ENCODE measurements at places on chromosomes 12 and 14.

DNA sequence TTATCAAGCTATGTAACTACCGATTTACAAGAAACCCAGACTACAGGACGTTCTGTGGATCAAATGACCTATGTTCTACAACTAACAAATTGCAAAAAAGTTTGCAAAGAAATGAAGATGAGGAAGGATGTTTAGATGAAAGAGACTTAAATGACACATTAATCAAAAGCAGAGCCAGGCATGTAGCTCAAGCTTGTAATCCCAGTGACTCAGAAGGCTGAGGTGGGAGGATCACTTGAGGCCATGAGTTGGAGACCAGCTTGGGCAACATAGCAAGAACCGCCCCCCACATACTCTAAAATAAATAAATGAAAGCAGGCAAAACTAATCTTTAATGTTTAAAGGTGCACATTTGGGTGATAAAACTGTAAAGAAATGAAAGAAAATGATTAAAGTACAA, 331.9 kb downstream of the BTG1 start:
- DNase-seq, result no peak

- peak; percentile 42 for DNase-seq
Observed at GRCh38 chr12:42589465-42590329, at the start of gene PRICKLE1. PRICKLE1 (minus strand) TSS chr12:42589746; CDS start chr12:42472516, 117,230 bp downstream.

GRCh38 chr12:3558854-3559253, 67.9 kb downstream of the PRMT8 start:
- DNase-seq, result no peak

DNA sequence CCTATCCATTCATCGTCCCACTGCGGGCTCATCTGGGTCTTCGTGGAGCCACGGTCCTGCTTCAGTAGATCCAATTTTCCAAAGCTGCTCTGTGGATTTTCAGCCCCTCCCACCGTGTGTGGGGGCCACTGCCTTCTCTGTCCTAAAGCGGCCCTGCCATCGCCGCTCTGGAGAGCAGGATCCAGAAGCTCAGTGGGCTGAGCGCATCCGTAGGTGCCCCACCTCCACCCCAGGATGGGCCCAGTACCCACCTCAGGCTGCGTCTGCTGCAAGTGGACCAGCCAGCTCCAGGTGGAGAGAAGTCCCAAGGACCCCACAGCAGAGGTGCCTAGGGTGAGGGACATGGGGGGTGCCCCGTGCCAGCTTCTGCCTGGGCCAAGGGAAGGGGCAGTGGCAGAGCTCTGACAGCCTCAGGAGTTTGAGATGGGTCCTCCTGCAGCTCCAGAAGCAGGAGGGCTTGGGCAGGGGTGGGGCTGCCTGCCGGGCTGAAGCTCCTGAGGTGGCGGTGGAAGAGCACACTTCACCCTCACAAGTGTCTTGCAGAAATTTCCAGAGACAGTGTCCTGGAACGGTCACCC, 148.1 kb upstream of the C14orf180 start:
- DNase-seq, result no peak

DNA sequence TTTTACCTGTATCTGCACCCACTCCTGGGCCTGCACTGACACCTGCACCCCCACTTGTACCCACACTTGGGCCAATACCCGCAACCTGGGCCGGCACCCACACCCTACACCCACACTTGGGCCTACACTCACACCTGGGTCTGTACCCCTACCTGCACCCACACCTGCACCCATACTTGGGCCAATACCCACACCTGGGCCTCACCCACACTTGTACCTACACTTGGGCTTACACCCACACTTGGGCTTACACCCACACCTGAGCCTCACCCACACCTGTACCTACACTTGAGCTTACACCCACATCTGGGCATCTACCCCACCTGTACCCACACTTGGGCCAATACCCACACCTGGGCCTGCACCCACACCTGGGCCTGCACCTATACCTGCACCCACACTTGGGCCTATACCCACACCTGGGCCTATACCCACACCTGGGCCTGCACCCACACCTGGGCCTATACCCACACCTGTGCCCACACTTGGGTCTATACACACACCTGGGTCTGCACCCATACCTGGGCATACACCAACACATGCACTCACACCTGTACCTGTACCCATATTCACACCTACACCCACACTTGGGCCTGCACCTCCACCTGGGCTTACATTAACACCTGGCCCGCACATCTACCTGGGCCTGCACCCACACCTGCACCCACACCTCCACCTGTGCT, 39.2 kb downstream of the DAO start:
- DNase-seq, result no peak

- DNase-seq, result no peak
Observed at GRCh38 chr12:6828781-6829535, 751 bp downstream of the P3H3 start.

GRCh38 chr12:114405519-114406271, at the start of gene TBX5:
TBX5 (minus strand) TSS chr12:114406144; CDS start chr12:114403898, 2,246 bp downstream.
- no peak for DNase-seq

GRCh38 chr14:50860478-50861086, 11.3 kb upstream of the ABHD12B start:
- DNase-seq, result peak; percentile 74

DNA sequence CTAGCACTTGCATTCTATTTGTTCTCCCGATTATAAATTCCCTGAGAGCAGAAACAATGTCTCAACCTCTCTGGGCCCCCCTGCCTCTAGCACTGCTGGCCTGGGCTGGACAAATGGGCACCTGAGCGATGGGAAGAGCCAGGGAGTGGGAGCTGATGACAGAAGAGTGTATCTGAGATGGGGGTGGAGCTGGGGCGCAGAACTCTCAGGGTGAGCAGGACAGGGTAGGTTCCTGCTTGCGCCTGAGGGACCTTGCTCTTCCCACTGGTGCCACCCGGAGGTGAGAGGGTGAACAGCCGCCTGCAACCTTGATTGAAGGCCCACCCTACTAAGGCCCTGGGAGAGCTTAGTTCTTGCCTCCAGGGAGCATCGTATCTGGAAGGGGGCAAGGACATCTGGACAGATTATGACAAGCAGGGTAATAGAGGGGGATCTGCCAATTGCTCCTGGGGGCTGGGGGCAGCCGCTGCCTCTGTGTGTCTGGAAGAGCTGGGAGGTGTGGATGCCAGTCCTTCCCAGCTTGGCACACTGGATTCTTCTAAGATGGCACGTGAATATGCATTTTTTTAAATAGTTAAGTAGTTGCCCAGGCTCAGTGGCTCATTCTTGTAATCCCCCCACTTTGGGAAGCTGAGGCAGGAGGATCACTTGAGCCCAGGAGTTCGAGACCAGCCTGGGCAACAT, 43.0 kb upstream of the TSPAN9 start:
- DNase-seq, result peak; percentile 54

GRCh38 chr14:78508023-78508422, 337.9 kb downstream of the NRXN3 start:
- no peak for DNase-seq

GRCh38 chr14:88030892-88031291, 26.0 kb downstream of the GPR65 start:
- no peak for DNase-seq

GRCh38 chr14:102729268-102729667, 48.0 kb upstream of the TRAF3 start:
- no peak for DNase-seq

DNA sequence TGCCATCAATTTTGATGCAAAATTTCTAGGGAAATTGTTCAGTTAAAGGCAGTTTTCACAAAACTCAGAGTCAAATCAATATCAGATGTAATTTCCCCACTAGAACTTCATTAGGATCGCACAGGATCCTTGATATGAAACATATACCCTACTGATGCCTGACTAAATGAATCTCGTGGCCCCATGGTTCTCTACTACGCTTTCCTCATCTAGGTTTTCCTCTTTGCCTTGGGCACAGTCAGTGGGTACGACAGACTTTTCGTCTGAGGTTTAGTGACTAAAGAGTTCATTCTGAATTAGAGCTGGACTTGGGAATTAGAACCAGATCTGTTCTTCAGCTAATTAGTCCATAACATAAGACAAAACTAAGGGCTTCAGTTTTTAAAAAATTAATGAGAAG, 42.5 kb upstream of the GNPNAT1 start:
- no peak for DNase-seq

DNA sequence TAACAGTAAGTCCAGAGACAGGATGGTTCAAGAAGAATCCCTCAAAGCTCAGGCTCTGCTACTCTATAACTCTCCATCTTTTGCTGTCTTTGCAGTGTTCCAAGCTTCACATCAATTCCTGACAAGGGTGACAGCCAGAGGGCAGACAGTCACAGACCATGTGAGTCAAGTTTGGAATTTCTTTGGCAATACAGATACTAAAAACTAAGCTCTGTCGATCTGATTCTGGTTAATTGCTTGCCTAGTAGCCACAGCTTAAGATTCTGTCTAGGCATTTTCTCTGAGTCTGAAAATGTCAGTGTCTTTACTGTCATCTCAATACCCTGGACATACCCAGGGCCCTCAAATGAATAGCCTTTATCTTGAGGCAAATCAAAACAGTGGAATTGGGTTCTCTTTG, 153.7 kb downstream of the CEP128 start:
- DNase-seq, result no peak

DNA sequence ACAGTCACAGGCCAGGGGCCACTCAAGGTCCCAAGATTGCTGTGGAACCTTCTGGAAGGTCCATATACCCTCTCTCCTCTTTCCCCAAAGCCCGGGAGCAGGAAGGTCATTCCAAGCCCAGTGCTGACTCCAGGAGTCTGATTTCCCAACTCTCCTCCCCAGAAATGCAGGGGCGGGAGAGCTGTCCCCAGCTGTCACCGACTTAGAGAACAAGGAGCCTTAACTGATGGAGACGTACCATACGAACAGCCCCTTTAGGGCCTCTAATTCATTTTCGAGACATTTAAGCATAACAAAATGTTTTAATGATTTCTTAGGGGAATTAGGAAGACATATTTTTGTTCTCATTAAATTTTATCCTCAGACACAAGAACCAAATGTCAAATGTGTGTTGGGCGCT, 99.2 kb downstream of the PHETA1 start:
- no peak for DNase-seq

DNA sequence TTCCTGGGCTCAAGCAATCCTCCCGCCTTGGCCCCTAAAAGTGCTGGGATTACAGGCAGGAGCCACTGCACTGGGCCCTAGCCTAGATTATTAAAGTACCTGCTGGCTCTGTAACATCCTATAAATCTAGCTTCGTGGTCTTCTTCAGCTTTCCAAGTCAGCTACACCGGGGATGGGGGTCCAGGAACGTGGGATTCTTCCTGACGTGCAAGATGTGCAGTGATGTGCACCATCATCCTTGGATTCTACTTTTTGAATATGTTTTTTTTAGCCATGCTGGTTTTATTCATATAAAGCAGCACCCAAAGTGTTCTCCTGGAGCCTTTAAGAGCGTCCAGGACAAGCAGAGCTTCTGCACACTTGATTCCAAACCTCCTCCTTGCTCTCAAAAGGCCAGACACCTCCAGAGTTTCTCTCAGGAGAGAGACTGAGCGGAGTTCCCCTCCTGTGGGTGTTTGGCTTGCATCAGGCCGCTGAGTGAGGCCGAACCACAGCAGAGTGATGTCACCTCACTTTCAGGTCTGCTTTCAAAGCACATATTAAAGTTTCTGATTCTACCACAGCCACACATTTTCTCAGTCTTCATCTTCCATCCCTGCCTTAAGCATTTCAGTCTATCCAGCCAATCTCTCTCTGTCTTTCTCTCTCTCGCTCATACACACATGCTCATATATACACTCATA, 33.4 kb downstream of the VCPKMT start:
- no peak for DNase-seq

- DNase-seq, result peak; percentile 95
Observed at GRCh38 chr12:57736741-57737466, 1.6 kb downstream of the AGAP2 start.

DNA sequence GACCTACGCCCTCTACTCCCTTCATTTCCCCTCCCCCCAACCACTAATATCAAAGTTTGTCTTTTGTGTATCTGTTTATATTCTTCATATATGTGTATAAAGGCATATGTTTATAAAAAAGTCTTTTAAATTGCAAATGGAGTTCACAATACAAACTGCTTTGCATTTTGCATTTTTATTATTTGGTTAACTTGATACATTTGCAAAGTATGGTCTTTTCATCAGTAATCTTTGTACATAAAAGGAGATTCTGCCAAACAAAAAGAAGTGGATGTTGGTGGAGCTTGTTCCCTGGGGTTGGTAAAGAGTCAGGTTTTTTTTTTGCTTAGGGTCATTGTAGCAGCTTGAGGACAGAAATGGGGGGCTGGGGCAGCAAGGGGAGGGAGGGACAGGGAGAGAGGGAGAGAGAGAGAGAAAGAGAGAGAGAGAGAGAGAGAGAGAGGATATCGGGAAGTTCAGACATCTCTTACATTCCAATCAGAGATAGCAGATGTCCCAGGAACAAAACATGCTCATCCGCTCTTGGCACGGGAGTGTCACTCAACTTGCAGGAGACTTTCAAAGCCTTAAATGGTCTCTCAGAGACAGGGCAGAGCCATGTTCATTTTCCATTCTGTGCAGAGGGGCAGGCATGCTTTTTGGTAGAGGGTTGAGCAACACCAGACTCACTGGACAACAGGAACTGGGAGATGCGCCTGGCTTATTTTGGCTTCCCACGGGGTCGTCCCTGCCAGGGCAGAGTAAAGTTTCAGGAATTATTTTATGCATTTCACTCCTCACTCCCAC, 44.8 kb upstream of the TBX5 start:
- no peak for DNase-seq

DNA sequence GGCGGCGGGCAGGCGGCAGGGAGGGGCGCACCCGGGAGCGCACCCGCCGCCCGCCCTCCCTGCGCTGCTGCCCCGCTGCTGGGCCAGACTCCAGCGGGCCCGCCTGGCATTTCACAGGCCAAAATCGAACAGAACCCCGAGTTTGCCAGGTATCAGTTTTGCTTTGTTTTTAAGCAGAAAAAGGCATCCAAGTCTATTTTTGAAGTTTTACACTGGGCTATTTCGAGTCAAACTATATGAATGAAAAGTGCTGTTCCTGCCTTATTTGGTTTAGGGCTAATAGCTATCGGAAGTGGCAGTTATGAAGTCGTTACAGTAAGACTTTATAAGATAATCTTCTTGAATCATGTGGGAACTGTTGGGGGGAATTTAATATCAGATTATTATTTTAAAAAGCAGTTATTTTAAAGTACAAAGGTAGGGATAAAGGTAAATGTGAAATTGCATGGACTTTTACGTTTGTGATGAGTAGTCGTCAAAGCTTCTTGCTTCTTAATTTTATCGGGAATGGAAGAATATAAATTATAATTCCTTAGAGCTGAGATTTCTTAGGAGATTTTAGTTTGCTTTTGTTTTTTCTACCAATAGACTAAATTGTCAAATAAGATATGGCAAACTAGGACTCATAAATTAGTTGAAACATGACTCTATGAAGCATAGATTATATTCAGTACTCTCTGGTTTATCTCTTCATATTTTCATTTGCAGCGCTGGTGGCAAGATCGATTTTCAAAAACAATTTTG, 1.1 kb downstream of the MSRB3 start:
- no peak for DNase-seq

- DNase-seq, result no peak
Observed at GRCh38 chr12:88556213-88556774, 24.0 kb downstream of the KITLG start.

GRCh38 chr14:60657456-60658210, 8.4 kb upstream of the SIX1 start:
- DNase-seq, result peak; percentile 48

- no peak for DNase-seq
Observed at GRCh38 chr14:36495666-36496065, 24.4 kb downstream of the NKX2-1 start.

GRCh38 chr12:92762773-92763172, 60.0 kb downstream of the PLEKHG7 start:
- no peak for DNase-seq

Data from SJSA1 (cell line).